ENCODE measurements at places on chromosomes 7 and 10.

DNA sequence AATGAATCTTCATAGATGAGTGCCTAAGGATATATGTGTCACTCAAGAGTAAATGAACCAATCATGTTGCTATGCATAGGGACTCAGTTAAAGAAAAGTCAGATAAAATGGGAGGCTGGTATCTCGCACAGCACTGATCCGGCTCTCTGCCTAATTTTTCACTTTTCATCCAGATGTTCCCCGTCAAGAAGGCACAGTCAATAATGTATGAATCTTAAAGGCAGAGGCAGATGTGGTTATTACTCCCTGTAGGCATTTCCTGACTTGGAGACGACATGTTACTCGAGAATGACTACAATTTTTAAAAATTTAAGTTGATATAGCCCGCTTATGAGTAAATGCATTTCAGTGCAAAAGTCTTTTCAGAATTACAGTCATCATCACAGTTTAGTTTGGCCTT lies 113.6 kb downstream of the TBXAS1 start:
- DNase-seq: no peak

DNA sequence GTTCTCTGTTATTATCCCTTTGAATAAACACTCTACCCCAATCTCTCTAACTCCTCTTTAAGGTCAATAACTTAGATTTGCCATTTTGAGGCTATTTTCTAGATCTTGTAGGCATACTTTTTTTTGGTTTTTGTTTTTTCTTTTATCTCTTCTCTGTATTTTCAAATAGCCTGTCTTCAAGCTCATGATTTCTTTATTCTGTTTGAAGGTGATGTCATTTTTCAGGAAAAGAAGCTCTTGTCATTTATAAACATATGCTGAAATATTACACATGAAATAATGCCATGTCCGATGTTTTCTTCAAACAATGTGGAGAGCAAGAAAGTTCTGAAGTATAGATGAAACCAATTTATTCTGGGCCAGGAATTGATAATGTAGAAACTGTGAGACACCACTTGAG lies 57.5 kb upstream of the CABCOCO1 start:
- DNase-seq: no peak

- DNase-seq: no peak
Observed at GRCh38 chr10:34193931-34194626, 621.0 kb downstream of the PARD3 start.

DNA sequence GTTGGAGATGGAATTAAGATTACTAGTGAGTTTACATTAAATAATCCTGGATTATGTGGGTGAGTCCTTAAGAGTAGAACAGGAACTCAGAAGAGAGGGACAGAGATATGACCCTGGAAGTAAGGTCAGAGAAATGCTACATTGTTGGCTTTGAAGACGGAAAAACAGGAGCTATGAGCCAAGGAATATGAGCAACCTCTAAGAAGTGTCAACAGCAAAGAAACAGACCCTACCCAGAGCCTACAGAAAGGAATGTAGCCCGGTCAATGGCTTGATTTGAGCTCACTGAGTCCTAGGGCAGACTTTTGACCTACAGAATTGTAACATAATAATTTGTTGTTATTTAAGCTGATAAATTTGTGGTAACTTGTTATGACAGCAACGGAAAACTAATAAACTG lies 304.9 kb downstream of the IPMK start:
- no peak for DNase-seq

DNA sequence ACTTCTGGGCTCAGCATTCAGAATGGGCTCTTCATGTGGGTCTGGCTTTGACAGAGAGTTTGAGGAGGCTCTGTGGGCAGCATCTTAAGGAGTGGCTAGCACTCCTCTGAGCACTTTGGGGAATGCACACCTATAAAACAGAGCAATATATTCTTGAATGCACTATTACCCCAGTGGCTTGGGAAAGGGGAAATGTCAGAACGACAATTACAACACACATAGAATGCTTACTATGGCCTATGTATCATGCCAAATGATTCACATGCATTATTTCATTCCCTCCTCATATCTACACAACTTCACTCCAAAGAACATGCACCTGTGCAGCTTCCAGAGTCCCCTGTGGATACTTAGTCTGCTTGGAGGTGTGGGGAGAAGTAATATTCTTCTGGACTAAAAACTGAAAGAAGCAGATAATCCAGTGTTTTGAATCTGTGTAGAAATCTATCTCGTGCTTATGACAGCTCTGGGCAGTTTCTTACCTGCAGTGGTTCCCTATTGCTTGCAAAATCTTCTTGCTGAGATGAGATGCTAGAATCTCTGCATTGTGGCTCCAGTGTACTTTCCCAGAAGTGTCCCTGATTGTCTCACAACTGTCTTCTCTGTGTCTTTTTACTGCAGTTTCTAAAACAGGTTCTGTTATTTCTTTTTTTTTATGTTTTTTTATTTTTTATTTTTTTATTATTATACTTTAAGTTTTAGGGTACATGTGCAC lies 5.5 kb upstream of the MGAM start:
- DNase-seq: no peak

DNA sequence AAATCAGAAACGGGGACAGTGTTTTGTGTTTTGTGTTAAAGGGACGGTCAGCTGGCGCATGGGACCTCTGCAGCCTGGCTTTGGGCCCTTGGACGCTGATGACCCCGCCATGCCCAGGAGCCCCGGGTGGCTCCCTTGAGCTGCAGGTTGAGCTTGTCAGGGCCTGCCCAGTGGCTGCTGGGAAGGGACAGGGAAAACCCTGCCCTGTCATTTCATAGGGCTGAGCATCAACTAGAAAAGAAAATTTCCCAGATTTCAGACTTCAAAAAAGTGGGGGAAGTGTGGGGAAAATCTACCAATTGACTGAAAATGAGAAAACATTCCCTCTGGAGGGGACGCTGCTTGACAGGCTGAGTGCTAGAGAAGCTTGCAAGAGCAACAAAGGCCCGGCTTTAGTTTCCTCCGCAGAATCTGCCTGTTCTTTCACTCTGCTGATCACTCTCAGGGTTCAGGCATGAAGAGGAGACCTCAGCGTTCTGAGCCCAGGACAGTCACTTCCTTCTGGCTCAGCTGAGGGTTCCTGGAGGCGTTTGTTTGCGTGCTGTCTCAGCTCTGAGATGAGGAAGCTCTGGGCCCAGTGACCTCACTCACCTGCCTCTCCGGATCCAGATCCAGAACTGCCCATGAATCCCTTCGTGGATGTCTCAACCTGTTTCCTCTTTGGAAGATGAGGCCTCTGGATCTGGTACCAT lies 18.6 kb upstream of the DNAJB6 start:
- no peak for DNase-seq

DNA sequence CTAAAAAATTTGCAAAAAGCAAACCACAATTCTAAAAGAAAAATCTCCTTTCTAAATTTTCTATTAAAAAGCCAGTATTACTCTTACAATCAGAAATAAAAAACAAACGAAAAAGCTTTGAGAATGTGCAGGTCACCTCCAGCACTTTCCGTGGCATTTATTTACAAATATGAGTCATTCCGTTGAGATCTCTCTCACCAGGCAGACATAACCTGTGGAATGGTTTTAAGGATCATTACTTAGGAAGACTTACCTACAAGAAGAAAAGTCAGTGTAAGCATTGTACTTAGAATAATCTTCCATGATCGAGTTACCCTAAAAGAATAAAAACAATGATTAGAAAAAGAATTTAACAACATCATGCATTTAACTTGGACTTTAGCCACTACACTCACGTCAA lies 3.3 kb downstream of the SUN3 start:
- DNase-seq: no peak

DNA sequence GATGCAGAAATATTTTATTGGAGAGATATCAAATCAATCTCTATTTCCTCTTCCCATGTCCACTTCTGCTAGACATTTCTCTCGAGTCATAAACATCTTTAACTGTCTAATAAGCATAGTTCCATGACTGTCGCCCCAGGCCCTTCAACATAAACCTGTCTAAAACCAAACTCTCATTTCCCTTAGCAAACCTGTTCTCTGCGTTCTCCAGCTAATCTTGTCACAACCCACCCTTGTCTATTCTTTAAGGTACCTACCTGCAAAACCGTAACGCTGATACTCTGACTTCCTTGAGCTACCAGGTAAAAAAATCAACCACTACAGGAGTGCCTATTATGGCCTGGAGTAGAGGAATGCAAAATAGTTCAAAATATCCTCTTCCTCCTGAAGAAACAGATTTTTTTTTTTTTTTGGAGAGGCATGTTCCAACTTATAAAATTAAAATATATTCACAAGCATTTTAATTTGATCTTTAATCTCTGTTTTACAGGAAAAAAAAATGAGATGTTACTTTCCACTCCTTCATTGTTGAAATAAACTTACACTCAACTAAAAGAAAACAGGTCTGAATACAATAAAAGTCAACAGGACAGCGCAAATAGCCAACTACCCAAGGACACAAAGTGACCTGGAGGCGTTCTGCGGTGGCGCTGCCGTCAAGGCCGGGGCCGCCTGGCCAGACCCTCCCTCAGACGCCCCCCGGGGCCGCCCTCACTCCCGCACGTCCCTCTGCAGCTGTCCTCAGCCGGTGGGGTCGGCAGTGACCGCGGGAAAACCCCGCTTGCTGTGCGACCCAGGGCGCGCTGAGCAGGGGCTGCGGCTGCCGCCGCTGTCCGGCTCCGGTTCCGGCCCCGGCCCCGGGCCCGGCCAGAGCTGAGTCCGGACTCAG lies 765 bp downstream of the SLC25A40 start:
- DNase-seq: no peak

DNA sequence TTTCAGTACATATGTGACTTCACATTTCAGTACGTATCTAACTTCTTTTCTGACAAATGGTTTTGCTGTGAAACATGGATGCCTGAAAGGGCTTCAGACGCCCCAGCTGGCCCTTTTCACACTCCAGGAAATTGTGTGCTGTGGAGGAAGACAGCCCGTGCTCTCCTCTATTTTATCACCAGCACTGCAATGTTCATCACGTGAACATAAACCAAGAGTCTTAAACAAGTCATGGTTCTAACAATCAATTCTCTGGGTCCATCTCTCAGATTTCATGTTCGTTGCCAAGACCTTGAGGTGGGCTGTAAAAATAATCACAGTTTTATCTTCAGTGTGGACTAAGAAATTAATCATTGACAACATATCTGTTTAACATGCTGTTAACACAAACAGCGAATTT lies 141.2 kb downstream of the WDR37 start:
- no peak for DNase-seq

DNA sequence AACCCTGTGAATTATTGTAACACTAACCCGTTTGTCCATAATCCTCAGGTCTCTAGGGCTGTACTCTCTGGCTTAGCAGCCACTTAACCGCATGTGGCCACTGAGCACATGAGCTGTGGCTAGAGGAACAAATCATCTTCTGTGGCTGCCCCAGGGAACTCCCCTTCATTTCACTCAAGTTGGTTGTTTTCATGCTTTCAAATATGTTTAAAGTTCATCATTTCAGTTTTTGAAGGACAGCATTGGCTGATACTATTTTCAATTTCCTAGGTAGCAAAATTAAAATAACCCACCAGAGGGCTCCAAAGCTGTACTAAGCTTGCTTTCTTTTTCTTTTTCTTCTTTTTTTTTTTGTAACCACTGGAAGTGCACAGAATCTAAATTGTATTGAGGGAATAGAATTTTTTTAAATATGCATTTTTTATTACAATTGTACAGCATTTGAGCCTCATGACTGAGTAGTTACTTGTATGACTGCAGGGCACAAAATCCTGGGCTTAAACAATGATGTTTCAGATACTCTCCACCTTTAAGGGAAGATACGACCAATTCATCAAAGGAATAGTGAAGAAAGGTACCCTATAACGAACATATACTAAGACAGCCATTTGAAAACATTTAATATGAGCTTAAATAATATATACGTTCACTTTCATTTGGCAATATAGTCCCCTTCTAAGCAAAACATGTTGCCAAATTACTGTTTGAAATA lies 38.6 kb downstream of the MRC1 start:
- DNase-seq: no peak

- no peak for DNase-seq
Observed at GRCh38 chr7:129468087-129468486, 33.9 kb downstream of the STRIP2 start.

DNA sequence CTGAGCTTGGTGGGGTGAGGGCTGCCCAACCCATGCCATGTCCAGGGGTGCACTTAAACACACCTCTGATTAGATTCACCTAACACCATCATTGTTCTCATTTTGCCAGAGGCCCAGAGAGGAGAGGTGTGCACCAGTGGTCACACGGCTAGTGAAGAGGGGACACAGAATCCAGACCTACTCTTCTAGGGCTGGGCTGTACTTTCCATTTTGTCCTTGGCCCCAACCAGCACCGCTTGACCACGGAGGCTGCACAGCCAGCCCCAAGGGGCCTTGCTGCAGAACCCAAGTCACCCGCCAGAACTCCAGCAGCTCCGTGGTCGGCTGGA lies 246 bp upstream of the WDFY4 start:
- DNase-seq: no peak

DNA sequence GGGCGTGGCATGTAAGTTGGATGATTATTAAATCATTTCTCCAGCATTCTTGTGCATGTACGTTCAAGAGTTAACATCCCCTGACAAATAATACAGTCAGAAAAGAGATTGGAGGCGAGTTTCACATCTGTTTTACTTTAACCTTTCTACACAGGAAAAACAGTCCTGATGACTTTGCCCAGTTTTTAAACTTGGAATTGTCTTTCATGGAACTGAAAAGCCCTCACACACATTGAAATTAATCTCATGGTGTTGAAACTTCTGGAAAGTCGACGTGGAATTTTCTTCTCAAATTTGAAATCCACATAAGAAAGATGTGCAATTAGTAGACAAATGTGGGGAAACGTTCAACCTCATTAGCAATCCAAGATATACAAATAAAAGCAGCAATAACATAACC lies 31.2 kb upstream of the ZNF438 start:
- DNase-seq: no peak

- DNase-seq: no peak
Observed at GRCh38 chr7:26189697-26190096, 10.8 kb downstream of the HNRNPA2B1 start.

DNA sequence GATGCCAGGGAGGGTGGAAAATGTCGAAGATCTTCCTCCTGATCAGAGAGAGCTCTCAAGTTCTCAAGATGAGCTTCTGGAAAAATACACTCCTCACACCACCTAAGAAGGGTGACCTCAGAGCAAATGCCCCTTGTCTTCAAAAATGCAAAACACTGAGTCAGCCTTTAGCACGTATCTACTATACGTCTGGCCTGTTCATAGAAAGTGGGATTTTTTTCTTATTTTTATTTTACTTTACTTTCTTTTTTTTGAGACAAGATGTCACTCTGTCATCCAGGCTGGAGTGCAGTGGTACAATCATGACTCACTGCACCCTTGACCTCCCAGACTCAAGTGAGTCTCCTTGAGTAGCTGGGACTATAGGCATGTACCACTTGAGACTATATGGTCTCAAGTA lies 57.1 kb downstream of the AFAP1L2 start:
- no peak for DNase-seq

DNA sequence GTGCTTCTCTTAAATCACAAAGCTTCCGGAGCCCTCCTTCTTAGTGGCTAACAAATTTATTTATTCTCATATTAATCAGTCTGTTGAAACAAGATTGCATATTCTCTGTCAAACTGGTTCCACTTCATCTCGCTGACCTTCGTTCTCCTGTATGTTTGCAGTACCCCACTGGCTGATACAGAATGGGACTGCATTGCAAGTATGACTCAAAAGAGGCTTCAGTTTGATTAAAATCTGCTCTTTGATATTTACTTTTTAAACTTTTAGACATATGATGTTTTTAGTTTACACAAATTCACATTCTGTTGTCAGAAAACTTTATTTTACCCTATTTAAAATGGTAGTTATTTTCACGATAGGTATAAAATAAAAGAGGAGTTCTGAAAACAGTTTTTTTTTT lies 14.3 kb upstream of the ARHGAP12 start:
- no peak for DNase-seq

GRCh38 chr7:156764016-156764669 lies 123.6 kb downstream of the RNF32 start:
- DNase-seq: peak; percentile 18

GRCh38 chr10:43688348-43688892 lies 39.7 kb upstream of the ZNF32 start:
- DNase-seq: no peak

All from uterus (tissue), 4 donors.